Forelimb muscle (tissue), 1 donor: ENCODE measurements at places on chromosomes 7 and 10. TPM values are rescaled to one million over a fixed set of nuclear protein-coding genes. Genes with fewer than 3 reads are reported as not detected.

- no peak for DNase-seq
Observed at GRCh38 chr7:134919240-134919641, 67.1 kb upstream of the AGBL3 start.

FOXP2 gene
- 10.3 TPM for polyA plus RNA-seq

SEMA3D gene
- polyA plus RNA-seq = 11.0 TPM

- no peak for DNase-seq
Observed at GRCh38 chr7:55309040-55309991, 55.8 kb upstream of the LANCL2 start.

INPP5A gene
- 51.2 TPM for polyA plus RNA-seq

SCD gene
- 15.7 TPM for polyA plus RNA-seq

DNA sequence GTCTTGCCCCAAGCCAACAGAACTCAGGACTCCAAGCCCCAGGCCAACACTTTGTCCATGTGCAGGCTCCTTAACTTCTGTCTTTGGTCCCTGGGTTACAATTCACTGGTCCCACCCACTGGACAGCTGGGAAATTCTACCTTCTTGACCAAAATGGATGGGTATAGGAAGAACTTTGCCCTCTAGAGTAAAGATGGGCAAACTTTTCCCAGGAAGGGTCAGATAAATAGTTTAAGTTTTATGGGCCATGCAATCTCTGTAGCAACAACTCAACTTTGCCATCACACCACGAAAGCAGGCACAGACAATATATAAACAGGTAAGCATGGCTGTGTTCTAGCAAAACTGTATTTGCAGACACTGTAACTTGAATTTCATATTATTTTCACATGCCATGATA is 147.1 kb downstream of the PLXNA4 start:
- no peak for DNase-seq

DNA sequence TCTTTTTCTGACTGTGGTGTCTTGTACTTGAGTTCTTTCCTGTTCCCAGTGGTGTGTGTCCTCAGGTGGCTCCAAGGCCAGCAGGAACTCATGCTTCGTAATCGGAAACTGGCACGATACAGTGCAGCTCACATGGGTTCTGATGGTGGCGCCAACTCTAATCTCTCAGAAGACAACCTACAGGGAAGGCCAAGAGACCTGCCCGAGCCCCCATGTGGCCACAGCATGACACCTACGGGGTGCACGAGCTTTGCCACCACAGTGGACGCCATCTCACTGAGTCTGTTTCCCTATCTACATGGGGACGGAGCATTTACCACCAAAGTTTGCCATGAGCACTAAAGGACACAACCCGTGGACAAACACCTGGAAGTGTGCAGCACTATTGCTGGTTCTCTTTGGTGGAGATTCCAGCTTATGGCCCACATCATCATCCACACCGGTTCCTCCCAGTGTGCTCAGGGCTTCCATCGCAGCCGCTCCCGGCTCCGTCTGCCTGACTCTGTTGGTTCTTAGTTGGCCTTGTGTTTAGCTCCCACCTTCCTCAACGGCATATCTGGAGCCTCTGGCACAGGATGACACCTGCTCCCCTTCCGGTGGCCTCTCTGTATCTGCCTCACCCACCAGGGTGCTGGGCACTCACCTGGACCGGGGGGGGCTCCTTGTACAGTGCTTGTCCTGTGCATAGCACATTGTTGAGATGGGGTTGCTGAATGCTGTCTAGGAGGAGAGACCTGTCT is 586.6 kb upstream of the MKI67 start:
- no peak for DNase-seq

- DNase-seq = no peak
Observed at GRCh38 chr10:14451341-14451740, 120.6 kb upstream of the FRMD4A start.

DNA sequence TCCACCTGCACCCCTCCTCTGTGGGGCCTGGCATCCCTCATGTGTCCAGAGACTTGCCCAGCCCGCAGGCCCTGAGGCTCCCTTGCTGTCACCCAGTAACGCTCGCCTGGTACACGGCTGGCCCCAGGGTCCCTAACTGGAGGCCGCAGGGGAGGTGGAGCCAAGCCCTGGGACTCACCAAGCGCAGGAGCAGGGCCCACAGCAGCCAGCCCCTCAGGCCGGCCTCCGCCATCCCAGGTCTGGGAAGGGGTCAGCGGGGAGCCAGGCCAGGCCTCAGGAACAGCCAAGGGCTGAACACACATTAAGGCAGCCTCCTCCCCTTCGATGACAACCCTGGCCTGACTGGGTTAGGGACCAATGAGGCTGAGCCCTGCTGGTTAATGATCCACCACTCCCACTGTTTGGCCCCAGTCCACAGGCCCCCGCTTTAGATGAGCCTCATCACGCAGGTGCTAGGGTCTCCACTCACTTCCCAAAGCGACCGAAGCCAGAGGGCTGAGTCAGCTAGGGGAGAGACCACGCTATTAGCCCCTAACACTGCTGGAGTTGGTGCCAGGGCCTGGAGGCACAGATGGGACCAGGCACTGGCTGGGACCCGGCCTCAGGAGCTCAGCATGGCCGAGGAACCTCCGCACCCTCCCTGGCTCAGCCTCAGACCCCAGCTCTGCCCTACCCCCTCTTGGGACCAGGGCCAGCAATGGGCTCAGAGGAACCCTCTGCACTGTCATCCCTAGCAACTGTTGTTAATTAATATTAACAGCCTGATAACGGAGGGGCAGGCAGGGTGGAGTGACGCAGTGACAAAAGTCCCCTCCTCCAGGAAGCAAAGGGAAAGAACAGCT is at the start of gene NPC1L1:
Gene NPC1L1, minus strand, starts transcription at position 303 of the 842 bp plus-strand sequence. Its CDS starts 71 bp downstream, at position 232.
- DNase-seq = no peak

DNA sequence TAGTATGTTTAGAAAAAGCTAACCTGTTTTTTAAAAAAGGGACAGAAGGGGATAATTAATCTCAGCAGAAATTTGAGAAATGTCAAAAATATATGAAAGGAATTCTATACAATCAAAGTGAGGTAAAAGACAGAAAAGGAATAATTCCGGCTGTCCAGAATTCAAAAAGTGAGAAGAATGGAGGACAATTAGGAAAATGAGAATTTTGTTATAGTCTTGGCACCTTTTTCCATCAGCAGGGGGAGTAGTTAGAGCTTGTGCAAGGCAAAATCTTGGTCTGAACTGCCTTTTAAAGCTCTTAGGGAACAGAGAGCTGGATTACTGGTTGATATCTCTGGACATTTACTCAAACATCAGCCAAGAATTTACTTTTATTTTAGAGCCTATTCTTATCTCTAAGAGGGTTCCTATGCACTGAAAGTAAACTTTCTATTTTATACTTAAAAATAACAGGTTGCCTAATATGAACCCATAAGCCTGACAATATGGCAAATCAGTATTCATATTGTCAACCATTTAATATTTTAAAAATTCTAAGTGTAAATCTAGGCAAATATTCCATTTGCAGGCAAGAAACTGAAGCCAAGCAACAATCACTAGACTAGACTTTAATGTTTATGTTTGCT is 185.6 kb downstream of the ANK3 start:
- DNase-seq = no peak

UPK3BL2 gene
- 13.4 TPM for polyA plus RNA-seq

DNA sequence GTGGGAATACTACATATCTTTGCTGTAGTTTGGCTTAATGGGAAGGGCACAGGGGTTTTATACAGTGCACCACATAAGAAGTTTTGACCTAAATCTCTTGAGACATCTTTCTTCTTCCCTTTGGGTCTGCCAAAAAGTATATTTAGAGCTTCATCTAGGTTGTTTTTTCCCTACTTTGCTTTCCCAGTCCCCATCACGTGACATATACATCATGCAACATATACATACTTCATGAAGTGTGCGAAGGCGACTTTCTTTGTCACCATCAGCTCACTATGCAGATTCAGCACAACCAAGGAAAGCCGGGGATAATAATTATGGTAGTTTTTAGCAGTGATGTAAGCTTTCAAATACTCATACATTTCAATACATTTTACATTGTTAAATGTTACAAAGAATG is 177.1 kb upstream of the PPP1R3A start:
- DNase-seq = no peak

DNA sequence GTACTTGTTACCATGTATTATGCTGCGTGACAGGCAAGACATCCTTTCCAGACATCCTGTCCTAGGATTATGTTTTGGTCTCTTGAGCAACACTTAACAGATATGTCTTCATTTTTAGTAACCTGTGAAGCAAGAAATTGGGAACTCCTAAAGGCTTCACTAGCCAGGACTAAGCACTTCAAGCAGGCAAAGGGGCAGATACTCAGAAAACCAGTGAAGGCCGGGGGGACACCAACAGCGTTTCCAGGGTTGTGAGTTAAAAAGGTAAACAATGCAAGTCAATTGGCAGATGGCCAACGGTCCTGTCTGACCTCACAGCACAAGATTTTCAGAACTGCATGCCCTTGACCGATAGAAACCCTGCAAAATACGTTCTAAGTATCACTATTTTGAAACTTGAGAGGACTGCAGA is 77.6 kb upstream of the SFMBT2 start:
- no peak for DNase-seq

FEZF1 gene
- polyA plus RNA-seq = not detected

EXOC6 gene
- 35.4 TPM for polyA plus RNA-seq

- DNase-seq = no peak
Observed at GRCh38 chr10:86876748-86877147, 80.7 kb downstream of the MMRN2 start.

GRCh38 chr7:117630907-117631564 is 151.2 kb downstream of the CFTR start:
- DNase-seq = no peak

TMEM270 gene
- not detected for polyA plus RNA-seq

GRCh38 chr7:25288556-25289307 is 60.4 kb upstream of the NPVF start:
- DNase-seq = no peak

DNA sequence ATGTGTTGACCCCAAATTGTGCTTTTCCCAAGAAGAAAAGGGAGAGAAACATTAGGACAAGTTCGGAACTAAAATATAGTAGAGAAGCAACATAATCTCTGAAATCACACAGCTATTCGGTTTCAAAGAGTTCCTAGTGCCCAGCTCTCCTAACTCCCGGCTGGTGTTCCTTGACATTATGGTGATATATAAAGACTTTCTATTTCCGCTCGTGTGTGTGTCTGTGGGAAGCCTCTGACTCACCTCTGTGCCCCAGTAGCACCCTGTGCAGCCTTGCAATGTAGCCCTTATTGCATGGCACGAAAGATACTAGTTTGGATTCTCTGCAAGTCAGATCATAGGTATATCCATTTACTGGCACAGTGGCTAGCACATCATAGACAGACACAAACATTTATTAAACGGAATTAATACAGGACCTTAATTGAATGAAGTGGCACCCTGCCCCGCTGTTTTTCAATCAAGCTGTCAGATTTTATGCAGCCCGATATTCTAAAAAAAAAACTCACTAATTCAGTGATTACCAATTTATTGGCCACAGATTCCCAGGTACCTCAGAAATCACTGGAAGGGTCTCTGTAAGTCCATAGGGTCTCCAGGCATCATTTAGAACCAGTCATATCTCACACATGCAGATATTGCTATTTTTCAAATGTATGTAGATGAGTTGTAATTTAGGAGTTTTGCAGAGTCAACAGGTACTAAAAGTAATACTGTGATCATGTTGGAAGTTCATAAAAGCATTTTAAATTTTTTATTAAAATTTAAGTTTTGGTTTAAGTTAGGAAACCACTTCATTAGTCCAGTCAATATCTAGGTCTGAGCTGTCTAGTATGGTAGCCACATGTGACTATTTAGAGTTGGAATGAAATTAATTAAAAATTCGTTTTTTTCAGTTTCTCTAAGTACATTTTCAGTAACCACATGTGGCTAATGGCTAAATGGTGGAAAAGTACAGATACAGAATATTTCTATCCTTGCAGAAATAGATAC is 43.3 kb downstream of the SFTPD start:
- DNase-seq = no peak

- no peak for DNase-seq
Observed at GRCh38 chr7:30922596-30922995, 10.9 kb downstream of the AQP1 start.

PAOX gene
- 2.5 TPM for polyA plus RNA-seq

GRCh38 chr7:106774768-106775551 is 90.1 kb upstream of the PIK3CG start:
- no peak for DNase-seq

ARMC3 gene
- polyA plus RNA-seq = not detected

DNA sequence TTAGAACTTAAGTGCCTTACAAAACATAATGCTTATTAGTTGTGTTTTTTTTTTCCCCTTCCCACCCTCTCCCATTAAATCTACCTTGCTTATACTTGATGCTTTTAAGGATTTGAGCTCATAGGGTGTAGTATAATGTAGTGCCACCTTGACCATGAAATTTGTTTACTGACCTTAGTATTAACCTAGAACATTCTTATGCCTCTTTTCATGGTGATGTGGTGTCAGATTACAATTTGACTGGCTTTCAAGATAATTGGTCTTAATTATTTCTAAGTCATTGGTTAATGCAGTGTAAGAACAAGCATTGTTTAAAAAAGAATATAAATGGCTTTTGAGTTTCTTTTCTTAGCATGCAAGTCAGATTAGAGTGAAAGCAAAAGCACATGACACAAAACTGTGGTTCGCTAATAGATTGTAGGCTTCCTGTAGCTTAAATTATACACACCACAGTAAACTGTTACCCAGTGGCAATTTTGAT is 61.8 kb downstream of the ADD3 start:
- DNase-seq = no peak

DNA sequence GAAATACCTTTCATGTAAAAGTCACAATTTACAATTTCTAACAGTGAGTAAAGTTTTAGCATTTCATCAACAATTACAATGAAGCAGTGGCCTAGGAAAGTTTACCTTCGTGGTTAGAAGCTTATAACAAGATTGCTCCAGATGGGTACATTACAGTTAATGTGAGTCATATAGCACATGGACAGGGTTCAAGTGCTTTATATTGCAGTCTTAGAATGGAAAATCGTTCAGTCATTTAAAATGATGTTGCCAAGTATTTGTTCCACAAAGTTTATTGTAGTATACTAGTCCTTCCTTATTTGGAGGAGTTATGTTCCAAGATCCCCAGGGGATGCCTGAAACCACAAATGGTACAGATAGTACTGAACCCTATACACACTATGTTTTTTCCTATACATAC is 174.6 kb upstream of the TARP start:
- DNase-seq = no peak

GRCh38 chr7:48041653-48041970 is 6.3 kb downstream of the C7orf57 start:
- DNase-seq = no peak

TAS2R41 gene
- polyA plus RNA-seq = not detected

- no peak for DNase-seq
Observed at GRCh38 chr7:53428045-53428444, 392.6 kb downstream of the POM121L12 start.

- DNase-seq = no peak
Observed at GRCh38 chr7:31493714-31494181, 20.1 kb upstream of the ITPRID1 start.

VGF gene
- polyA plus RNA-seq = not detected

GRCh38 chr10:95444792-95445191 is 116.4 kb downstream of the SORBS1 start:
- DNase-seq = no peak
